ENCODE measurements at places on chromosomes 4 and X.

- DNase-seq = no peak
Measured at GRCh38 chr4:111678479-111678878, 466.8 kb upstream of the FAM241A start.

- DNase-seq = no peak
Measured at GRCh38 chr4:178427663-178428062, 985.4 kb upstream of the AGA start.

DNA sequence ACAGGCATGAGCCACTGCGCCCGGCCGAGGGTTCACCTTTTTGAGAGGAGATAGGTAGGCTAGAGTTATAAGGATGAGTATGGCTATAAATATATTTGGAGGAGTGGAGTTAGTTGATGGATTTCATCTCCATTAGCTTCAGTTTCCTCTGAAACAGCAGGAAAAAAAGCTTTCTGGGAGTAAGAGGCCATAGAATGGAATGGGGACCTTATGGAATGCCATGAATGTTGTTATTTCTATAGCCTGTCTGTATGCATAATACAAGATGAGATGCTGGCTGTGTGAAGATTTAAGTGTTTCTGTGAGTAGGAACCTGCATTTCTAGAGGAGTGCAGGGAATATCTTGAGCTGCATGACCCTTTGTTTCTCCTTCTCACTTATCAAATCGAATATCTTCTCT lies 114.9 kb upstream of the ARX start:
- DNase-seq = no peak

DNA sequence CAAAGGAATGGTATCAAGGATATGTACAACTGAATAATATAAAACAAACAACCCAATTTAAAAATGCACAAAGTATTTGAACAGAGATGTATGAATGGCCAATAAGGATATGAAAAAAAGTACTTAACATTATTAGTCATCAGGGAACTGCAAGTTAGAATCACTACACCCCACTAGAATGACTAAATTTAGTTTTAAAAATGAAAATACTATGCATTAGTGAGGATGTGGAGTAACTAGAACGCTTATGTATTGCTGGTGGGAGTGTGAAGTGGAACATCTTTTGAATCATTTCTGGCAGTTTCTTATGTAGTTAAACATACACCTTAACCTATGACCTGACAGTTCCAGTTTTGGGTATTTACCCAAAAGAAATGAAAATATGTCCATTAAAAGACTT lies 13.0 kb upstream of the SLC16A2 start:
- no peak for DNase-seq

GRCh38 chr4:113837397-113837796 lies 75.9 kb upstream of the CAMK2D start:
- DNase-seq = no peak

- DNase-seq = no peak
Measured at GRCh38 chr4:1296324-1297022, 6.8 kb downstream of the MAEA start.

DNA sequence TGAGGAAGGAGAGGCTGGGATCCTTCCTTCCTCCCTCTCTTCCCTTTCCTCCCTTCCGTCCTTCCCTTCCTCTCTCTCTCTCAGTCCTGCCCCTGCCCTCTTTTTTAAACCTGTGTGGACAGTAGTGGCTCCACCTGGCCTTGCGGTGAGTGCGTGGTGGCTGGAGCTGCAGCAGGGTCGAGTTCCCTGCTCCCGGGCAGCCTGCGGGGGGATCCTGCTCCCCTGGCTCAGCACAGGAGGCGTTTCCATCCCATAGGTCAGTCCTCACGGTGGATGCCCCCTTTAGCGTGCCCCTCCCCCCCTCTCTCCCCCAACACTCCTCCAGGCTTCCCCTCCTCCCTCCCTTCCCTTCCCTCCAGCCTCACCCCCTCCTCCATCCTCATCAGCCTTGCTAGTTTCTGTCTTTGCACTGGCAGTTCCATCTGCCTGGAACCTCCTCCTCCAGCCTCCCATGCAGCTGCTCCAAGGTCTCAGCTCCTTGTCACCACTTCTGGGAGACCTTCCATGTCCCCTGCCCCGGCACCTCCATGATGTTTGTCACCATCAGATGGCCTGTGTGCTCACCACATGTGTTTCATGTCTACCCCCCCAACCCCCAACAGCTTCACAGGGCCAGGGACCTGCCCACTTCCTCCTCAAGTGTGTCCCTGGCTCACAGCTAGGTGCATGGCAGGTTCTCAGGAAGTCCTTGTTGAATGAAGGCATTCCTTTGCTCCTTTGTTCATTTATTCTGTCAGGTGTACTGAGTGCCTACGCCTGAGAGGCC lies 68.4 kb downstream of the PSAPL1 start:
- no peak for DNase-seq

DNA sequence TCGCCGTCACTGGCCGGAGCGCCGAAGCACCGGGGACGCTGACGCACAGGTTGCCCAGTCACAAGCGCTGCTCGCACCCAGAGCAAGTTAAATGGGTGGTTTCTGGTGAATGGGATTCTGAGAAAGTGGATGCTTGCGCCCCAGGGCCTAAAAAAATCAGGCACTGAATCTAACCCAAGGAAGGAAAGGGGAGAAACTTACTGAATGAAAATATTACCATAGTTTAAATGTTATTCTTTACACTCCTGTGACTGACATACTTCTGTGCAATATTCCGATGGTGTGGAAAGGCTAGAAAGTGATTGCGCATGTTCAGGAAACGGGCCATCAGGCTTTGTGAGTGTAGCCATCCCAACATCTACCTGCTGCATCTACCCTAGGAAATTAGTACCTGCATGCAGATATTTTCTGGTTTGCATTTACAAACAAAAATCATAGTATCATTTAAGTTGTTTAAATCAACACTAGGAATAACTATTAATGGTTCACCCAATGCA lies 838 bp upstream of the ABCG2 start:
- DNase-seq = no peak

GRCh38 chr4:40820101-40820500 lies 70.3 kb downstream of the NSUN7 start:
- DNase-seq = no peak

DNA sequence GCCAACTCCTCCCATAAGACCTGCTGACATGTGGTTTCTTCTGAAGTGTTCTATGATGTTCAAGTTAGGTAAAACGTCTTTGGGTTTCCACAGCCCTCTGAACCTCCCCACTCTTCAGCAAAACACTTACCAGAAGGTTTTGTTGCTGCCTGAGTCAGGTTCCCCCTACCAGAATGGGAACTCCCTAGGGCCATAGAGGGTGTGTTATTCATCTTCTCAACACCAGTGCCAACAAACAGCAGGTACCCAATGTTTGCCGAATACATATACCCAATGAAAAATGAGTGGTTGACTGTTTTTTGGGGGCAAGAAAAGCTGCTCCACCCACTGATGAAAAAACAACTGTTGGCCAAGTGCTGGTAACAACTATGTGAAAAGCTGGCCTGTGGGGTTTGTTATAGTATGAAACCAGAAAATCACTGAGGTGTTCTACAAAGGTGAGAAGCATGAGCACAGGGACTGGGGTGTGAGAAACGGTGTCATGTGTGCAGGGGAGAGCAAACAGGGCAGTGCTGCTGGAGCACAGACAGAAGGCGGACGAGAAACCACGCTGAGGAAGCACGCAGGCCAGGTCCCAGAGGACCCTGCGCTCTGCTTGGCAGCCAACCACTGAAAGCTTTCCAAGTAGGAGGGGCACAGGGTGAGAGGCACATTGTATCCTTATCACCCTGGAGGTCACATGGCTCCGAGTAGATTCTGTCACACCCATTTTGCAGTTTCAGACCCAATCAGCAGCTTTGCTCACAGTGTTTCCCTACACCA lies 28.8 kb downstream of the ATP8A1 start:
- no peak for DNase-seq

GRCh38 chr4:113447769-113448168 lies 313.8 kb downstream of the CAMK2D start:
- no peak for DNase-seq

DNA sequence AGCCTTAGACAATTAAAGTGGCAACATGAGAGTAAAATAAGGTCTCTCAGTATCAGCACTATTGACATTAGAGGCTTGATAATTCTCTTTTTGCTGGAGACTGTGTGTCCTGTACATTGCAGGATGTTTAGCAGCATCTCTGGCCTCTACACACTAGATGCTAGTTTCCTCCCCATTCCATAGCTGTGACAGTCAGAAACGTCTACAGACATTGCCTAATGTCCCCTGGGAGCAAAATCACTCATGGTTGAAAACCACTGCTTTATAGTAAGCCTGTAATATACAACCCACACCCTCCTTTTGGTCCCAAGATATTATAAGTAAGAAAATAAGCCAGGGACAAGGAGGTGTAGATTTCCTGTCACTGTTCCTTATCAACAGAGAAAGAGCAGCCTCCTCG lies 166.0 kb downstream of the FRMPD4 start:
- no peak for DNase-seq

DNA sequence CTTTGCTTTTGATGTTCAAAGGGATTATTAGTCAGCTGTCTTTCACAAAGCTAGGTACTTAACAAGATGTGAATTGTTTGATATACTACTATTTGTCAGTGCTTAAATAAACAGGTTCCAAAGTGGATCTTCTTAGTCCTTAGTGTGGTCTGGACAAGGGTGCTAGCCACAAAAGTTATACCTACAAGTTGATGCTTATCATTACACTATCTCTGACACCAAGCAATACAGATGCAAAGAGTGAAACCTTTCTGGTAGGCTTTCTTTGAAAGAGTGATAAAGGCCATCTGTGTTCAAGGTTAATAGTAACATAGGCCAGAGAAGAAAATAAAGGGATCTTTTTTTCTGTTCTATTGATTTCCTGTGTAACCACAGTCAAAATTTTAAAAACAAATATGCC lies 12.2 kb upstream of the RBPJ start:
- no peak for DNase-seq

DNA sequence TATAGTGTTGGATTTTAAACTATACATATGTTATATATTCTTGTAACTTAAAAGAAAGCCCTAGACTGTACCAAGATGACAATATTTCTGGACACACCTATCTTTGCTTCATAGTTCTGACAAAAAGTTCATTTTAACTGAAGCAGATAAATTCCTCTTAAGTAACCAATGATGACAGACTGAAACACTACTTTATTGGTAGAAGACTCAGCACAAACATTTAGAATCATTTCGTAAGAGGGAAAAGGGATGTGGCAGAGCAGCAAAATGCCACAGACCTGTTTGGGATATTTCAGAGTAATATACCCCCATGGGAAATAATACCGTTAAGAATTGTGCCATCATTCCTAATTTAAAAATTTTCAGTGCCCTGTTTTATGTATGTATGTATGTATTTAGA lies 56.2 kb downstream of the APOO start:
- no peak for DNase-seq

GRCh38 chr4:101122019-101122418 lies 225.3 kb downstream of the PPP3CA start:
- DNase-seq = no peak

- DNase-seq = no peak
Measured at GRCh38 chrX:46814966-46815365, 21.9 kb upstream of the RP2 start.

Data from D721Med (cell line).